EH (cell line): ENCODE measurements at places on chromosomes 16 and 17.

- no peak for DNase-seq
Observed at GRCh38 chr16:3471518-3472176, 23.6 kb downstream of the C16orf90 start.

GRCh38 chr17:5794881-5795506 is 210.7 kb upstream of the NLRP1 start:
- DNase-seq: no peak

- DNase-seq: no peak
Observed at GRCh38 chr16:24139282-24139681, 116.9 kb upstream of the CACNG3 start.

DNA sequence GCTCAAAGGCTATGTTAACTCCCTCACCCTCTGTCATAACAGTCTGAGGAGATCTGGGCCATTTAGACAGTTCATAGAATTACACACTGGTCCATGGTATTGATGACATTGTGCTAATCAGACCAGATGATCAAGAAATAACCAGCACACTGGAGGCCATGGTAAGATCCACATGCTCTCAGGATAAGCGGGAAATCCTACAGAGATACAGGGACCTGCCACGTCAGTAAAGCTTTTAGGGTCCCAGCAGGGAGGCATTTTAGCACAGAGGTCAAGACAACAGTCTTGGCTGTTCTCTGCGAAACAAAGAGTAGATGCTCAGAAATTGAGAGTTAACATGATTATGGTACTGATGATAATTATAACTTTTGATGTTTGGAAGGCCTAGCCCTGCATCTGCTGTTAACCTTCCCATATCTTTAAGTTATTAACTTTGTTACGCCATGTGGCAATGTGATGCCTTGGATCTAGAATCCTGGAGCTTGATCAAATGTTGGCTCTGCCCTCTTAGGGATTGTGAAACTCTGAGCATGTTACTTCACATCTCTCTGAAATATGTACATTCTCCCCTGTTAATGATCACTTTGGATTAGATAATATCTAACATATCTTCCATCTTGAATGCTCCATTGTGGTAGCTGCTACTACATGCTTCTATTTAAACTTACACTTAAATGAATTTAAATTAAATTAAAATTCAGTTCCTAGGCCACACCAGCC is 172.0 kb upstream of the SOX9 start:
- no peak for DNase-seq

DNA sequence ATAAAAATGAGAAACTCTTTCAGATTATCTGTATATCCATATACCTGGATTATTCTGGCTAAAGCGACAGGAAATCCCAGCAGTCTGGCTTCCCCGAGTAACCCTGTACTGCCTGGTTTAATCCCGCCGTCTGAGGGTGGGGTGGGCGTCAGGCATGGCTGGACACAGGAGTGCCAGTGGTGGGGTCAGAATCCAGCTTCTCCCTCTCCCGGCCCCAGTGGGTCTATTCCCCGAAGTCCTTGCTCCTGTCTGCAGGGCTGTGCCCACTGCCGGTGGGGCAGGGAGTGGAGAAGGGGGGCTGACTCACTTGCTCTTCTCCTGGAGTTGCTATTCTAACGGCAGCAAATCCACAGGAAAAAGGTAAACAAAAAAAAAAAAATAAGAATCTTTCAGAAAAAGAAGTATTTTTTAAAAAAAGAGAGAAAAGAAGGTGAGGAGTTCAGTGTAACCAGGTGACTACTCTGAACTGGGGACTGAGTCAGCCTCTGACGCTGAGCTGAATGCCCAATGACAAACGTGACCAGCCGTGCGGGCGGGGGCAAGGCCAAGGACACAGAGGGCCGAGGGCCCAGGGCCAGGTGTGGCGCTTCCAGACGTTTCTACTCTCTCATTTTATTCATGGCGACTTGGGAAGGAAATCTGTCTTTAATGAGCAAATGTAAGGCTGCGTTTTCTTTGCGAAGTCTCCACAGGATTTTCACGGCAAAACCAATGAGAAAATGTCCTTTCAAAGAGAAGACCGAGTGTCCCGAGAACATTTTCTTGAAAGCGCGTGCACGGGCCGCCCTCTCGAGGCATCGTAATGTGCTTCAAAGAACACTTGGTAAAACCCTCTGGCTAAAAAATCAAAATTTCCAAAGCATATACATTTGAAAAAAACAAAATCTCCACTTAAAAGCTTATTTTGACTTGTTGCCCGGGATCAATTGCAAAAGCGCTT is 20.2 kb downstream of the FOXF1 start:
- DNase-seq: no peak

DNA sequence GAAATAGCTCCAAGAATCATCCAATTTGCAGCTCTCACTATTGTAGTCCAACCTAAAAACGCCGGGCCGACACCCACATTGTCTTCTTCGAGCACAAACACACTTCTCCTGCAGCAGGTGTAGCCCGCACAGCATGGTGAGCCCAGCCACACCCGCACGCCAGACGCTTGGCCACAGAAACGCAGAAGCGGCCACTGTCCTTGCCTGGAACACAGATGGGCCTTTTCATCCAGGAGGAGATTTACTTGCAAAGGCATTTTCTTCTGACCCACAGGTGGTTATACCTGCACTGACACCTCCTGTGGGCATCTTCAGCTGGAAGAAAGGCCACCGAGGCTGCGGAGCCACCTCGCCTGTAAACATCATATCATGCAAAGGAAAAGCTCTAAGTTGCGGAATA is 98.4 kb downstream of the ADCY9 start:
- DNase-seq: no peak

- DNase-seq: peak; percentile 77
Observed at GRCh38 chr17:32111141-32111771, 31.0 kb upstream of the RHOT1 start.

DNA sequence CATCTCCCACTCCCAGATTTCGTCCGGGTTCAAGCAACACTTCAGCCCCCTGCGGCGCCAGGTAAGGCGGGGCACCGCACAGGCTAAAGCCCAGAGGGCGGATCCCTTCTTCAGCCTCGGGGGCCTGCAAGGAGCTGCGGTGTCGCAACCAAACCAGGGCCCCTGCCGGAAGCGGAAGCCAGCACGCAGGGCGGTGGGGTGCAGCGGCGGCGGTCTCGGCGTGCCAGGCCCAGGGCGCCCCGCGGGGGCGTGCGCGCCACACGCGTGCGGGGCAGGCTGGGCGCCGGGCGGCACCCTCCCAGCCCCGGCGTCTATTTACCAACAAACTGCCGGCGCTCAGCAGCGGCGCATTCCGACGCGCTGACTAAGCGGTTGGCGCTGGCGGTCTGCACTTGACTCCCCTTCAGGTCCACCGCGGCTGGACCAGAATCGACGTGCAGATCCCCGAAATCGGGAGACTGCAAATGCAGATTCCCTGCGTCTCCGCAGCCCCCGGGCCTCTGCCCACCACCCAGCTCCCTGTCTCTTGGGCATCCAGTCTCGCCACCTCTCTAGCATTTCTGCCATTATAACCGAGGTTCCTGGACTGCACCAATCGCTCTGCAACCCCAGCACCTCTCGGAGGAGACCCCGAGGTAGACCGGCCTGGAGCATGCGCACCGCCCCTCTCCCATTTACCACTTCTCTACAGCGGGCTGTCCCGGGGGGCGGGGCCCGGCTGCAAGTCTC is 421 bp upstream of the DLX4 start:
- peak; percentile 71 for DNase-seq

DNA sequence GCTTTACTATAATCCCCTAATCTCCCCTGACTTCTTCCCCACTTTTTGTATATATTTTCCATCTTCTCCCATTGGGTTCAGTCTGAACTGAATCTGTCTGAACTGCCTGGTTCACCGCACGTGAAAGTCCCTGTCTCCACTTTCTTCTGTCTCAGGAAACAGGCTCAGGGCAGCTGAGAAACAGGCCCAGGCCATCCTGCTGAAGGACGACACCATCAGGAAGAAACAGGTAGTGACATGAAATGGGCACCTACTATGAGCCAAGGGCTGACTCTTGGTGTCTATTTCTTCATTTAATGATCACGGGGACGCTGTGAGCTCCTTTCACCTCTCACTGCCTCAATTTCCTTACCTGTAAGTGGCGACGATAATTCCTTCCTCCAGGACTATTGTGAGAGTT is 90.5 kb upstream of the HSBP1 start:
- no peak for DNase-seq

- DNase-seq: peak; percentile 83
Observed at GRCh38 chr17:47949197-47949759, 7.9 kb downstream of the PNPO start.

DNA sequence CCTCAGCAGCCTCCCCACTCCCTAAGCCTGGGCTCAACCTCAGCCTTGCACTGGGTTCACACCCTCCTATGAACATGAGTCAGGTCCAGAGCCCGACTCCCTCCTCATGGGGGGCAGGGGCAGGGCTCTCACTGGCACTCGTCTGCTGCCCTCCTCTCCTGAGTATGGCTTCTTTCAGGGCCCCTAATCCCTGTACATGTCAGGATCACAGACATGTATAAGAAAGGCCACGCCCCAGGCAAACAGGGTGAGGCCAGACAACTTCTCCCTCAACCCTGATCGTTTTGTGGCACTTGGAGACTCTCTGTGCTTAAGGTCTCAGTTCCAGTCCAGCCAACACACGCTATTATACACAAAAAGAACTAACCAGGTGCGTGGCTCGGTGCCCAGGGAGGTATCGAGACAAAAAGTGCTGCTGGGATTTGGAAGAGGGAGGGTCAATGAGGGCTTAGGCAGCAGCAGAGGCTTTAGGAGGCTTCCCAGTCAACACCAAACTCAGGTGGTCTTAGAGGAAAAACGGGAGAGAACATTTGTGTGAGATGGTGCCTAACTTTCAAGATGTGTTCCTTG is 45.2 kb downstream of the CMTM3 start:
- no peak for DNase-seq

DNA sequence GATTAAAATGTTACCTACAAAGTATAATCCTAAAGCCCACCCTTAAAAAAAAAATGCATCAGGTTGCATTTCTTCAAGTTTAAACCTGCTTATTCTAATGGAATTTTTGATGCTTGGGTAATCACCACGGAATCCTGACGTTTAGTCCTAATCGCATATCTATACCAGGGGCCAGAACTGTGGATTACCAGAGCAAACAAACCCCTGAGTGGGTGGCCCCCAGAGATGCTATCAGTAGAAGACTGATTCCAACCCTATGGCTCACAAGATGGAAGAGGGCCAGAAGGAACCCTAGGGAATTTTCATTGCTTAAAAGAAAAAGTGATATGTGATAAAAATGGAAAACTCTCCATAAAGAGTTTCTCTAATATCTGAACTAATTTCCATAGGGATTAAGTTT is 152.2 kb upstream of the NOG start:
- peak; percentile 87 for DNase-seq

GRCh38 chr16:31529108-31529936 is 1.6 kb downstream of the AHSP start:
- peak; percentile 58 for DNase-seq

GRCh38 chr17:2212400-2212981 is 91.1 kb downstream of the SMG6 start:
- DNase-seq: peak; percentile 88

GRCh38 chr17:79035686-79036085 is 11.7 kb downstream of the C1QTNF1 start:
- DNase-seq: no peak

- no peak for DNase-seq
Observed at GRCh38 chr17:41505007-41505808, at the start of gene KRT13. TSS of gene KRT13 (minus strand) at chr17:41505612. CDS start at chr17:41505550, 62 bp downstream.

DNA sequence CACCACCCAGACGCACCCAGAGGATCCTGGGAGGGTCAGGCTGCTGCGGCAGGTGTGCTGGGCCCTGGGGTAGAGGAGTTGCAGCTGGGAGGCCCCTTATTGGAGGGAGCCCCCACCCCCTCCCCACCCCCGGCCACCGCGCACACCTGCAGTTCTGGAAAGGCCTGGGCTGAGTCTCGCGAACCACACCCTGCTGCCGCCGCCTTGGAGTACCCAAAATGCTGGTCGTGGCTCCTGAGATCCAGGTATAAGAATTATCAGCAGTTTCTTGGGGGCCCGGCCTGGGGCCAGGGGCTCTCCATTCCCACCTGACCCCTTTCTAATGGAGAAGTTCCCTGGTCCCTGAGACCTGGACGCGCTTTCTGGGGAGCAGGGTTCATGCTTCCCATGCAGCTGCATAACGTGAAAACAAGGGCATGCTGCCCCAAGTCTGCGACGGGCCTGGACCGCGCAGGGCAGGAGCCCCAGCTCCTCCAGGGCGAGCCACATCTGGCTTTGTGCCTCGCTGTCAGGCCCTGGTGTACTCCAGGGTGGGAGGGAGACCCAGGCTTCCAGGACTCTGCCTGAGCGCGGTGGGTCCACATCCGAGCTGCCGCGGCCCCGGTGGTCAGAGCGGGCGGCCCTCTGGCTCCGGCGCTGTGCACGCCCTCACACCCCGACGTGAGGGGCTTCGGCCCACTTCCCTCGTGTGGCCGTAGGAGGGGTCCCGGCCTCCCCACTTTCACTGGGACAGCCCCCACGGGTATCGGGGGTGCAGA is 7.3 kb upstream of the SNAI3 start:
- DNase-seq: no peak

DNA sequence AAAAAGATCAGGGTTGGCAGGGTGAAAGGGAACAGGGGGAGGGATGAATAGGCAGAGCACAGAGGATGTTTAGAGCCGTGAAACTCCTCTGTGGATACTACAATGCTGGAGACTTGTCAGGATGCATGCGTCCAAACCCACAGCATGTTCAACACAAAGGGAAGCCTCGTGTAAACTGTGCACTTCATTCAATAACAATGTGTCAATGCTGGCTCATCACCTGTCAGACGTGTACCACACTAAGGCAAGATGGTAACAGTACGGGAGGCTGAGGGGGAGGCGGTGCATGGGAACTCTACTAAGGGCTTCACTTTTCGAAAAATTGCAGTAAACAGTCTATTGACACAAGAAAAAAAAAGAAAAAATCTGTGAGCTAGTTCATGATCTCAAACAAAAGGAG is 63.7 kb downstream of the C16orf95 start:
- no peak for DNase-seq

DNA sequence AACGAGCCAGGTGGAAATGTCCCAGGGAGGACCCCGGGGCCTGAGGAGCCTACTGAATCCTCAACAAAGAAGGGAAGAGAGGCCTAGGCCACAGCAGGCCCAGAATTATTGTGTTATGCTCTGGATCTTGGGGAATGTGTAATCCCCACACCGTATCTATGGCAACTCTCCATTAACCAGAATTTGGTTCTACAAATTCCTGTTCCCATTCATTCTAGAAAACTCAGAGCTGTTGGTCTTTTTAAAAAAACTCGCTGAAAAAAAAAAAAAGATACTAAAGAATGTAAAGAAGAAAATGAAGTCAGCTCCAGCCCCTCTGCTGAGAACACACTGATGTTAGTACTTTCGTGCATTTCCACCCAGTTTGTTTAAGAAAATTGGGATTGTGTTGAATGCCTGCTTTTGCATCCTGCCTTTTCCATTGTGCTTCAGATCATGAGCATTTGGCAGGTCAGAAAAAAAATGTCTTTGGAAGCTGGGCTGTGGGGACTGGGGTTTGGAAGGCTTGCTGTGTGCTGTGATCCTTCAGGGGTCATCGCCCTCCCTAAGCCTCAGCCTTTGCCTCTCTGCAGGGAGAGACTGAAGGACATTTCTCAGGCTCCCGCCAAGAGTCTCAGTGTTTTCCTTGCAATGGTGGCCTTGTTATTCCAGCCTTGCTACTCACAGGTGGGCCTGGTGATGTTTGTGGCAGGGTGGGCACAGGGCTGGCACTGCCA is 69.5 kb downstream of the SREBF1 start:
- DNase-seq: peak; percentile 64

GRCh38 chr17:63150994-63151464 is 185.0 kb downstream of the TANC2 start:
- DNase-seq: peak; percentile 68
